ENCODE measurements at places on chromosomes 4 and X.

- no peak for DNase-seq
Measured at GRCh38 chr4:127586922-127587571, 45.7 kb upstream of the INTU start.

GRCh38 chrX:19443869-19444526, 71.3 kb downstream of the MAP3K15 start:
- no peak for DNase-seq

GRCh38 chrX:45804276-45804675, 603.6 kb upstream of the DIPK2B start:
- DNase-seq: no peak

DNA sequence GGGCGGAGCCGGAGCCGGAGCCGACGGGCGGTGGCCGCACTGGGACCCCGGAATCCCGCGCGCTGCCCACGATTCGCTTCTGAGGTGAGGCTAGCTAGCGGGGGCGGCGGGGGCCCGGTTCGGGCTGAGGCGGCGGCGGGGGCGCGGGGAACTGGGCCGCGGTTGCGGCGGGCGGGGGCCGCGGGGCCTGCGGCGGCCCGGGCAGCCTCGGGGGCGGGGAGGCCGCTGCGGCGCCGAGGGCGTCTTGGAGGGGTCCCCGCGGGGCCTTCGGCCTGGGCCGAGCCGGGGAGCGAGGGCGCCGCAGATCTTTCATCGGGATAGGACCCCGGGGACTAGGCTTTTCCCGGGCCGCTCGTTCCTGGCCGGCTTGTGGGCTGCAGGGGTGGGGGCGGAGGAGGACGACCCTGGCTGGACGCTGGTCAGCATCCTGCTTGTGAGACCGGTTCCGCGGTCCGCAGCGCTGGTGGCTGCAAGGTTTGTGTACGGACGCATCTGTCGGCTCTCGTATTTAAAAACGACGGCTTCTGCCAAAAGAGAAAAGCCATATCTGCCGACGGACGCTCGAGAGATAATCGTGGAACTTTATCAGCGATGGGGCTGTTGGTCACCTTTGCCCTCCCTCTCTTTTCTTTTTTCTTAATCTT, 419 bp downstream of the ADD1 start:
- no peak for DNase-seq

DNA sequence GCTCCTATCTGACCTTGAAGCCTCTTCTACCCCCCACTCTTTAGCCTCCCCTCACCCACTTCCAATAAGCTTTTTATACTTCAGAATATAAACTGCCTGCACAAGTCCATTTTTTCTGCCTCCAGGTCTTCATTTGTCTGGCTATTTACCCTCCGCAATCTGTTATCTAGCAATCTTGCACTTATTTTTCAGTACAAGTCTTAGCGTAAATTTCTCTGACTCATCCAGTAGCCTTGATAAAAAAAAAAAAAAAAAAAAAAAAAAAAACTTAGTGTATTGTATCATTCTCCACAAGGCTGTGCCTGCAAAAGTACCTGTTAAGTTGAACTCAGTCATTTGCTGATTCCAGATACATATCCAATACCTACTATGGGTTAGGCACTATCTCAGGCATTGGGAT, 219.5 kb upstream of the DKK2 start:
- no peak for DNase-seq

GRCh38 chr4:27214010-27214409, 353.4 kb downstream of the STIM2 start:
- no peak for DNase-seq

DNA sequence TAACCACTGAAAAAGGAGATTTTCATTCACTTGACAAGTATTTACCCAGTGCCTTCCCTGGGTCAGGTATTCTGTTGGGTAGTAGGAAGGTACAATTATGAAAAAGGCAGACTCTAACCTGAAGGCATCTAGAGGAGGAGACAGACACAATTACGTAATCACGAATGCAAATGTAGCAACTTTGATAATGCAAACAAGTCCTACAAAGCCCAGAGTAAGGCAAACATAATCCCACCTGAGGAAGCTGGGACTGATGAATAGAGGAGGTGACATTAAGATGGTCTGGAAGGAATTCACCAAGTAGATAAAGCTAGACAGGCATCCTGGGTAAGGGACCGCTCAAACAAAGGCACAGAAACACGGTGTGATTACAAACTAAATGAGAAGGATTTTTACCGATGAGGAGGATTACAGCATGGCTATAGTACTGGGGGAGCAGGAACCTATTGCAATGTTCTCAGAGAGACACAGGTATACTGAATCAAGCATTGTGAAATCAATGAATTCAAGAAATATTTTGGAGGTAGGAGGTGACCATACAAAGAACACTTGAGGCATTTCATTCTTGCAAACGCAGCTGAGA, 37.1 kb downstream of the TMEM150C start:
- no peak for DNase-seq

- DNase-seq: no peak
Measured at GRCh38 chrX:132378281-132378680, 110.6 kb downstream of the MBNL3 start.

DNA sequence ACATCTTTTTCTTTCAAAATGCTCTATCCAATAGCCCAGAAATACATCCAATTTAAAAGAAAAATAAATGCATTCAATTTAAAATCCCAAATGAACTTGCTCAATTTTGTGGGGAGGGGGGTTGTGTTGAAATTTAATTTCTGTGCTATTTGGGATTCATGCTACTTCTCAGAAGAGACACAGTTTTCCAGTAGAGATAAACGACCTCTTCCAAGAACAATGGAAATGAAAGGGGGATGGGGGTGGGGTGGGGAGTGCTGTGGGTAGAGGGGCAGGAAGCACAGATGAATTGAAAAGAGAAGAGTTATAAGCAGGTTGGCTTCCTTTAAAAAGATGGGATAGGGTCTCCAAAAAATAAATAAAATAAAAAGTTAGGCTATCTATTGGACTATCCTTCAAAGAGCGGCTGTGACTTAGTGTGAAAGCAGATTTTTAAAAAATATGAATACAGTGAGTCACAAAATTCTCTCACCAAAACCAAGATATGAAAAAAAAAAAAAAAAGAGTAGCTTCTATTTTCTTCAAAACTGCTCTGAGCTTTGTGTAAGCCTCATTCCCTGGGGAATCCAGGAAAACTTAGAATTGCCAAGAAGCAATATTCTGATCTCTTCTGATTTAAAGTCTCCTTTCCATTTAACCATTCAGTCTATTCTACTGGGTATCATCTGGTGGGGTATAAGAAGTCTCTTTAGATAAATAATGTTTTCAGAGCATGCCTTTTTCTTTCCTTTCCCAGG, 324.3 kb downstream of the PTTG2 start:
- DNase-seq: no peak

DNA sequence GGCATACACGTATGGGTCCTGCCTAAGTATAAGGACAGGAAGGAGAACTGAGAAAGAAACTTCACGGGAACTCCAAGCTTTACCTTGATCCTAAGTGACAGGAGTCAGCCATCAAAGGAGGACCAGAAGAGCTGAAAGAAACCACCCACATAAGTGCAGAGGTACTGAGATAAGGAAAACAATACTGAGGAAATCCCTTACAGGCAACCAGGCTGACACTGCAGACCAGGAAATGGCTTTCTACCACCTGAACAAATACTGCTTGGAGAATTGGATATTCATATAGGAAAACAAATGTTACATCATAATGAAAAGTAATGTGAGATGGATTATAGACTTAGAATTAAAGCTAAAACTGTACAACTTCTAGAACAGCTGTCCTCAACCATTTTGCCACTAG, 127.0 kb downstream of the IL15 start:
- no peak for DNase-seq

DNA sequence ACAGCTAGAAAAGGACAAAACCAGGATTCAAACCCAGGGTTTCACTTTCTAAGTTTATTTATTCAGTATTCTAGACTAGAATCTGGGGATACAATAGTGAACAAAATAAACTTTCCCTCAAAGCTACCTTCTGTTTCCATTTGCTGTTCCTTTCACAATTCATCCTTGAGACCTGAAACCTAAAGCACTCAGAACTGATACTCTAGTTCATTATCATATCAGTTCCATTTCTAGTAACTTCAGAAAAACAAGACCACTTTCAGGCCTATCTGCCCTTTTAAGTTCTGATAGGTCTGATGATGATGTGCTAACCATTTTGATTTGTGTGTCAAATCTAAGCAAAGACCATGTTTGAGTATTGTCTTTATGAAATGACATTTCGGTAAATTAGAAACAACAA, 7.8 kb upstream of the XK start:
- no peak for DNase-seq

DNA sequence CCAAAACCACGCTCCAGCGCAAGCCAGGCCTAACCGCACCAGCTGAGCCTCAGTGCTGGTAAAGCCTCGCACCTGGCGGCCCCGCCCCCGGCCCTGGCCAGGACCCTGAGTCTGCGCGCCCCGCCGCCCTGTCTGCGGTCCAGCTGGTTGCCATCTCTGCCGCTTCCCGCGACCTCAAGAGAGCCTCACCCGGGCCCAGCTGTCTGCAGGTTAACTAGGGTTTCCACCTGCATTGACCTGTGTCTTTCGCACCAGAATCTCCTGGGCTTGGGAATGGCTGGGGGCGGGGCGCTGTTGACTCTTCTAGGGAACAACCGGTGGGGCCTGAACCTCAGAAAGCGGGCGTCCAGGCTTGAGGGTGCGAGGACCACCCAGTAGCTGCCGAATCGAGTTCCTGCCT, 207.7 kb upstream of the PRPS2 start:
- DNase-seq: no peak

- no peak for DNase-seq
Measured at GRCh38 chrX:30190426-30190825, 24.9 kb upstream of the MAGEB2 start.

DNA sequence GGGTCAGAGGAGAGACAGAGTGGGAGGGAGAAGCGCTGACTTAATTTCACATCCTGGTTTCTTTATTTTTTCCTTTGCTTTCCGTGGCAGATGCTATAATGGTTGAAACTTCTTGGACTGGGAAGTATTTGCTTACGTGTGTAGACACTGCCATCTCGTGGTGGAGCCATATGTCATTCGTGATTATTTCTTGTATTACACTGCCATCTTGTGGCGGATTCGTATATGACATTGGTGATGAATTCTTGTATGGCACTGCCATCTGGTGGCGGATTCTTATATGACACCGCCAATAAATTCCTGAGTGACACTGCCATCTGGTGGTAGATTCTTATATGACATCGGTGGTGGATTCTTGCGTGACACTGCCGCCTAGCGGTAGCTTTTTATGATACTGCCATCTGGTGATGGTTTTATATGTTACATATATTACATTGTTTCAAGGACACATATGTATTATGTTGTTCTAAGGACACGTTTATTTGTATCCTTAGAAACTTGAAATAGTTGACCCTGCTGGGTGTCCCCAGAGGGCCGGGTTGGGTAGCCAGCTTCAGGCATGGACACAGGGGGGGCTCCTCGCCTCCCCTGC, 37.3 kb upstream of the CLCN4 start:
- DNase-seq: peak; percentile 34

DNA sequence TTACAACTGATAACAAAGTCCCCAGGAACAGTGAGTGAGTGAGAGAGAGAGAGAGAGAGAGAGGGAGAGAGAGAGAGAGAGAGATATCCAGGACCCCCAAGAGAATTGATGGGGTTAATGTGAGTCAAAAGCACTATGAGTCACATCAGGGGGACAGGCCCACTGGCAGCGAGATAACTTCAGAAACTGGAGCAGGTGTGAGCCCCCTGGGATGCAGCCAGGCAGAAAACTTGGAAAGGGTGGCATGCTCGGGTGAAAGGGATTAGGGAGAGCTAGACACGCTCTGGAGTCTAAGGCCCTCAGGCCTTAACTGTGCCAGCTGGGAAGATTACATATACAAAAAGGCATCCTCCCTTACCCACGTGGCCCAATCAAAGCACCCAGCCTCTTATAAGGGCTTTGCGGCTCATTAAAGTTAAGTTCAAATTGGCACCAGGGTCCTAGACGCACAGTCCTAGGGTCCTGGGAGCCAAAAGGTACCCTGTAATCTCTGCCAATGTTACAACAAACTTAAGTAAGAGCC, 841 bp downstream of the ACOT9 start:
- no peak for DNase-seq

GRCh38 chr4:73139991-73140390, 70.5 kb upstream of the COX18 start:
- no peak for DNase-seq

DNA sequence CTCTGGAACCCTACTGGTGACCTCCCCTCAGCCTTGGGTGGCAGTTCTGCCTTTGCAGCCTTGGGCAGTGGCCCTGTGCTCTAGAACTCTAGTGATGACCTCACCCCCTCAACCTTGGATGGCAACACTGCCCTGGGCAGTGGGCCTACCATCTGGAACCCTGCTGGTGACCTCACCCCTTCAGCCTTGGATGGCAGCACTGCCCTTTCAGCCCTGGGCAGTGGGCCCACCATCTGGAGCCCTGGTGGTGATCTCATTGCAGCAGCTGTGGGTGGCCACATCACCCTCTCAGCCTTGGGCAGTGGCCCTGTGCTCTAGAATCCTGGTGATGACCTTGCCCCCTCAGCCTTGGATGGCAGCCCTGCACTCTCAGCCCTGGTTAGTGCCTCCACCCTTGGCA, 129.3 kb downstream of the RBMX2 start:
- DNase-seq: no peak

- DNase-seq: no peak
Measured at GRCh38 chrX:68672581-68673318, 25.3 kb downstream of the STARD8 start.

DNA sequence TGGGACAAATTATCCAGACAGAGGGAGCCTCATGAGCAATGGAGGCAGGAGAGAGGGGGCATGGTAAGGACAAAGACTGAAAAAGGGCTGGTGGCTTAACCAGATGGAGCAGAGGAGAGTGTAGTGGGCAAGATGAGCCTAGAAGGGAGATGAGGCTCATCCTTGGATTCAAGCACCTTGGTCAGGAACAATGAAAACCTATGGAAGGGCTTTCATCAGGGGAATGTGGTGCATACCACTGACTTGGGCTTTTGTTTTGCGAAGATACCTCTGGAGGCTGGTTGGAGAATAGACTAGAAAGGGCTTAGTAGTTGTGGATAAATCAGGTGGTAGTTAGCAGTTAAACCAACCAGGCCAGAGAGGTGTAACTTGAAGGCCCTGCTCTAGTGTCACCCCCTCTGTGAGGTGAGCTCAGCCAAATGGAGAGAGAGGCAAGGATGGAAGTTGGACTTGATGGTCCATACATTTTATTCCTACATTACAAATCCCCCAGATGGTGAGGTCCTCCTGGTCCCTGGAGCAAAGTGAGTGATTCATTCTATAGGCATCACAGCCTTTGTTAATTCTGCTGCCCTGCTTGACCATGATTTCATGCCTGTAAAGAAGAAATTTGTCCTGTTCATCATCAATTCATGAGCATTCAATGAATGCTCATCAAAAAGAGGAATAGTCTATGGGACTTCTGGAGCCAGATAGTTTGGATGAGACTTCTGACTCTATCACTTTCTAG, 264.8 kb upstream of the IGFBP7 start:
- no peak for DNase-seq

GRCh38 chr4:71417150-71417549, 78.3 kb downstream of the SLC4A4 start:
- no peak for DNase-seq

- DNase-seq: no peak
Measured at GRCh38 chrX:39175418-39176057, 374.3 kb downstream of the MID1IP1 start.

- DNase-seq: no peak
Measured at GRCh38 chrX:110435196-110435595, 76.5 kb downstream of the RTL9 start.

GRCh38 chr4:99934891-99935290, 11.5 kb downstream of the DNAJB14 start:
- no peak for DNase-seq
